ENCODE measurements at places on chromosomes 5 and 9.

DNA sequence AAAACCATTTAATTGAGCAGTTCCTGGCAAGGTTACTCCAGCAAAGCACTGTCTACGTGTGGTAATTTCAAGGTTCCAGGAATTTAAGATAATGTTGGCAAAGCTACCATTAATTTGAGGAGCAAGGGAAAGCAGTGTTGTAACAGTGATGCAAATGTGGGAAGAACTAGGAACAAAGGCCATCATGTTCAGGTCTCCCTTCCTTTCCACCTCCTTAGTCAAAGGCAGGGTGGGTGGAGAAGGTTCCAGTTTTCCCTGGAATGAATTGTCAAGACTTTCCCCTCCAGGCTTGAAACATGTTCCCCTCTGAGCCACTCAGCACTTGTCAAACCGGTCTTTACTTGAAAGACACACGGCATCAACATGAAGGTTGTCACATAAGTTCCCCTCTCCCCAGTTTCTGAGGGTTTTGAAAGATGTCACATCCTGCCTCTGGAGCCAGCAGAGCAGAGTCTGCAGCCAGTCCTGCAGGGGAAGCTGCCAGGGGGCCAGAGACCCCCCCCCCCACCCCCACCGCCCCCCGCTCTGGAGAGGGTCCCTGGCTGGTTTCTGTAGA, 226.0 kb downstream of the GAS1 start:
- DNase-seq, result no peak

DNA sequence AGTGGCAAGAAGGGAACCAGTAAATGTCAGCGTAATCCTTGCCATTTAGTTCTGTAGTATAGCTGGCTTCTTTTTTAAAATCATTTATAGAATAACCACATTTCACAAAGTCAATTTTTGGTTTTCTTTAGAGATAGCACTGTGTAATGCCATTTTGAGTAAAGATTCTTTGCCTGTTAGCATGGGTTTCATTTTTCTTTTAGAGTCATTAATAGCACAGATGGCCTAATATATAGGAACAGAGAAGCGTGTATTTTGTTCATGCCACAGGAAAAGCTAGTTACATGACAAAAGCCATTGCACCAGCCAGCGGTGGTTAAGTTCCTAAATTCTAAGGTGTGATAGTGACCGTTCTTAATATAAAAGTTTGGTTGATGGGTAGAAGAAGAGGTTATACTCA, 1363.9 kb downstream of the MAT2B start:
- no peak for DNase-seq

- DNase-seq, result no peak
Measured at GRCh38 chr9:109519366-109519765, 21.3 kb upstream of the PTPN3 start.

DNA sequence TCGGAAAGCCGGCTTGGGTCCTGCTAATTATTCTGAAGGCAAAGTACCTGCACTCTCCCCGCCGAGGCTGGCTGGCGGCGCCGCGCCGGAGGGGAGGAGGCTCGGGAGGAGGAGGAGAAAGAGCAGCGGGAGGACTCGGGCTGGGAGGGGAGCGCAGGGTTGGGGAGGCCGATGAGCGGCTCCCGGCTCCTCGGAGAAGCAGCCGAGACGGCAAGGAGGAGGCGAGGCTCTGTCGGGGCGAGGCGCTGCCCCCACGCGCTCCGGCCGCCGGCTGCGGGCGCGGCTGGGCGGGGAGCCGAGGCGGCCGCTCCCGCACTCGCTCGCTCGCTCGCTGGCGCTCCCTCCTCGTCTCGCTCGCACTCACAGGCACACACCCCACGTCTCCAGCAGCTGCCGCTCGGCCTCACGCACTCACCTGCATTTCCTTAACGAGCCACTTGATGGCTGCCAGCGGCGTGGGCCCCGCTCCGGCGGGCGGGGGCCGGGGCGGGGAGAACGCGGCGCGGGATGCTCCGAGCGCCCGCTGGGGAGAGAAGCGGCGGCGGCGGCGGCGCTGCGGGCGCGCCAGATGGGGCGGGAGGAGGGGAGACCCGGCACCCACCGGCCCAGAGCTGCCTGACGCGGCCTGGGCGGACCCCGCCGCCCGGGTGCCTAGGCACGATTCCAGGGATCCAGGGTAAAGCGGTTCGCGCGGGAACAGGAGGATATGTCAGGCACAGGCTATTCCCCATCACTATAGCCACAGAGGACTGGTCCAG, at the start of gene PTPRD:
TSS of gene PTPRD (minus strand) at position 362 of the 758 bp plus-strand sequence.
- DNase-seq, result peak; percentile 3

DNA sequence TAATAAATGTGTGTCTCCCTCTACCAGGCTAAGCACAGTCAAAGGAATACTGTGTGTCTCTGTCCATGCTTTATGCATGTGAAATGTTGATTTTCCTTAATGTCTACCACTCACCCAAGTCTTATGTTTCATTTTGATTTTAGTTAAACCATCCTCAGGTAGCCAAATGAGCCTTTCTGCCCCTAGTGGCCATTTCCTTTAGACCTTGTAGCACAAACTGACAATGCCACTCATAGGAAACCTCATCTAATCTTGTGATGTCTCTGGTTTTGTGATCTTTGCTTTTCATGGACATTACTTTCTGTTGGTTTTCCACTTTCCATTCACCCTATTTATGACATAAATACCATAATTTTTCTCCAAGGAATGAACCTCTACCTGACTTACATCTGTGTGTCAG, 820.8 kb downstream of the MAT2B start:
- DNase-seq, result no peak

DNA sequence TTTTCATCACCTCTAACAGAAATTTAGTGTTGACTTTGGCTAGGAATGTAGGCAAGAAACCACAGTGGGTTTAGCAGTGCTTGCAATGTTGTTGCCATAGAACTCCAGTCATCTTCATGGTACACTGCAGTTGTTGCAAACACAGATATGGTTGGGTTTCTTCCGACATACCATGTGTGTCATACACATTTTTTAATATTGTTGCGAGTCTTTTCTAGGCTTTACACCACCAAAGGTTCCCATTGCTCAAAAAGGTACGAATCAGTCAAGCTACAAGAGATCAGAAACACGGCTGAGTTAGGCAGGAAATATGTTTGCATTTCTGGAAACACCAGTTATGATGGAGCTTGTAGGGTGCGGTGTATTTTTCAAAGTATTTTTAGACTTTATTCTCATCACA, 172.4 kb downstream of the SYK start:
- DNase-seq, result peak; percentile 55

DNA sequence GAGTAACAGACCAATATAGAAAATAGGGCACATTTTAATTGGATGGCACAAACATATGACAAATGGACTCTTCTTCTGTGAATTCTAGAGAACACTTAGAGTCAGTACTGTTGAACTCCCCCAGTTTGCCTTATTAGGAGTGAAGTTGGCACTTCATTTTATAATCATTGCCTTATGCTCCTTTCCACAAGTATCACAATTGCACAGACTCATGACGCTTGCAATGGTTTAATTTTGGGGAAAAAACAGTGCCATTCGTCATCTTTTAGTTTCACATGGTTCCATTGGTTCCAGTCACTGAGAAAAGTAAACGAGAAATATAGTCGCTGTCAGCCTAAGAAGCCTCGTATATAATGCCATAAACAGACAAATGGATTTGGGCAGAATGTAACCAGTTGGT, 71.2 kb downstream of the LURAP1L start:
- DNase-seq, result no peak

DNA sequence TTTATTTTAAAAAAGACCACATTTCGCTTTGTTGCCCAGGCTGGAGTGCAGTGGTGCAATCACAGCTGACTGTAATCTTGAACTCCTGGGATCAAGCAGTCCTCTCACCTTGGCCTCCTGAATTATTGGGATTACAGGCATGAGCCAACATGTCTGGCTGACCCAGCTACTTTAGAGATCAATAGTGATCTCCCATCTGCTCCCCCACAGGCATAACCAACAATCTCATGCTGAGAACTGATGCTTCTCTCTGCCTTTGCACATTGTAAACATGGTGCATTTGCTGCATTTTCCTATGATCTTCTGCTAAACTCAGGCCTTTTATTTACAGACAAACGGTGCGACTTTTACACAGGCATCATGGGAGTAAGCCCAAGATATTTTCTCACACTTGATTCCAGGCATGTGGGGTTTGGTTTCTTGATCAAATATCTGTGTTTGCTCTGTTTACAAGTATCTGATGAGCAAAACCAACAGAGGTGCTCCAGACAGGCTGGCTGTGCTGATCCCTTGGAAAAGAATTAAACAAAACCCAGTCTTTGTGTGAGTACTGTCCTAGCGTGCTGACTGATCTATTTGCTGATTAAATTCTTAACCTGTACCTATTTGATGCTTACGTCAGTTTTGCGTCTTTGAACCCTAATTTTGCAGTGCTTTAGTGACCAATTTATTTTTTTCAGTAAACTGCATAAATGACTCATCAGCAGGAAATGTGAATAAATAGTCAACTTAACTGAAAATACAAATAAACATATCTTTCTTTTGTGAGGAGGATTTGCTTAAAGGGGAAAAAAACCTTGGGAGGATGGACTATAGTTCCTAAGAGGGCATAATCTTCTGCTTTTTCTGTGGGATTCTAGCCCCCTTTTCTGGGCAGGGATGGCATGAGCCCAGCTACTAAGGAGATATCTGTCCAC, 191.7 kb upstream of the NR3C1 start:
- peak; percentile 14 for DNase-seq

DNA sequence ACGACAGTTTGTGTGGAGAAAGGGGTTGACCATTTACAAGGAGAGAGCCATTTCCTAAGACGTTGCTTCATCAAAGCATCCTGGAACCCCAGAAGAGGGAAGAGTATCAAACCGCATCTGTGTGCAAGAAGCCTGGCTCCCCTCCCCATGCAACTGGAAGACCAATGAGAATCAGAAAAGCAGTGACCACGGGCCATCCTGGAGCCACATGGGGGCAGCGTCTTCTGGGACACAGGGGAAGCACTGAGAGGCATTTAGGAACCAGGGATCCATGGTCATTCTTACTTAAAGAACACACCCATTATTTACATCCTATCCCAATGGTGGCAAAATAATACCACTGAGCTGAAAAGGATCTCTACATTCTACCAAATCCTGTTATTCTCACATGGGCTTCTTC, 29.3 kb downstream of the SEMA5A start:
- DNase-seq, result no peak

- no peak for DNase-seq
Measured at GRCh38 chr9:16821344-16821743, 49.1 kb downstream of the BNC2 start.

DNA sequence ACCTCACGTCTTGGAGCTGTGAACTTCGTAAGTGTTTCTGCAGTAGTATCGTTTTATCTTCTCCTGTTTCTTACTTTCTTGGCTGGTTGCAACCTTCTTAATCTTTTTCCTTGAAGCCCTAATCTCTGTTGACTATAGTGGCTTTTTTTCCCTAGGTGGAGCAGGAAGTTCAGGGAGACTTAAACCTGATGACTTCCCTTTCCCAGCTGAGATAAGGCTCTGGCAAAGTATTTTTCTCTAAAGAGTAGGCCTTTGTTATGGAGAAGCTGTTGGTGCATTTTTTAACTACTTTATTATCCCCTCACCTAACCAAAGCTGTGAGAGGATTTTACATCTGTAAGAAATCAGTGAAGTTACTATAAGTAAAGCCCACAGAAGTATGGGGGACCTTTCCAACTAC, 723.1 kb upstream of the RIOK2 start:
- no peak for DNase-seq

- no peak for DNase-seq
Measured at GRCh38 chr9:33714989-33715388, 80.4 kb upstream of the PRSS3 start.

DNA sequence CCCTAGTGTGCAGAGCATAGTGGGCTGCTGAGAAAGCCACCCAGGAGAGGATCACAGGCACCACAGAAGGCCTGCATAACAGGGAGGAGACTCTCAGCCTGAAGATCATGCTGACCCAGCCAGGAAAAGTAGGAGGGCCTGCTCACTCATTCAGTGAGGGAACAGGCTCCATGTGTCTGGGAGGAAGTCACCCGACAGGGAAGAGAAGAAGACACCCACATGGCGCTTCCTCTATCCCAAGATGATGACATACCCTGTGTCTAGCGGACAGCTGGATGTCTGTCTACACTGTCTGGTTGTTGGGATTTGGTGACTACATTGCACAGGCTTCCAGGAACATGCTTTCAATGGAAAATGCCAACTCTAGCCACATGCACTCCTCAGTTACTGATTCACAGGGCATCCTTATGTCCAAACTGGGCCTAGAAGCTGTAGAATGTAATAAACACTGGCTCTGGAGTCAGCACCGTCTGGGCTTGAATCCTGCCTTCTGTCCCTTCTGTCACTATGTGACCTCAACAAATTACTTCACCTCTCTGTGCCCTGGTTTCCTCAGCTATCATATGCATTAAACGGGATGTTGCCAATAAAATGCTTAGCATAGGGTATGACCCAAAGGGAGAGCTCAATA, 47.6 kb downstream of the KLHL3 start:
- DNase-seq, result no peak

GRCh38 chr5:56696900-56697299, 118.4 kb upstream of the MAP3K1 start:
- no peak for DNase-seq

DNA sequence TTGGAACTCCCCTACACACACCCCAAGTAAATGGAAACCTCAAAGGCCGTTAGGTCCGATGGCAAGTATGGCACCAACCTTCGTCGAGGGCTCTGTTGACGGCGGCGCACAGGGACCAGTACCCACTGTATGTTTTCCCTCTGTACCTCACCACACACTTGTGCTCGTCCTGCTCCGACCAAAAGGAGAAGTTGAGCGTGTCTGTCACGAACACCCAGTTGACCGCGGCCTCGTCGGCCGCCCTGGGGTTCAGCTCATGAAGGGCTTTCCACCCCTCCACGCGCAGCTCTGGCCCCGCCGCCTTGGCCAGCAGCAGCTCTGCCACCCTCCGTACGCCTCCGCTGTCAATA, 24.0 kb downstream of the HNRNPK start:
- DNase-seq, result no peak

DNA sequence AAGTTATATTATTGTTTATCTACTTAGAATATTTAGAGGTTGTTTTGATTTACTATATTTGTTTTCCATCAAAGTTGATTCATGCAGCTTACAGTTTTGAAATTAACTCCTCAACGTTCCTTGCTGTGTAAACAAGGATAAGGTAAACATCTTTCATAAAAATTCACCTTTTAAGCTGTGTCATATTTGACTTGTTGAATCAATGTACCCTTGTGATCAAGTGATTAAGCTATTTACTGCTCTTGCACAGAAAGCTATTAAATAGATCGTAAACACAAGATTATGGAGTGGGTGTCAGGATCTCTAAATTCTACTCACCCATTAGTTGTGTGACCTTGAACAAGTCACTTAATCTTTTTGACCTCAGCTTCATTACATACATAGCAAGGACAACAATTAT, 2054.0 kb upstream of the NUDT12 start:
- no peak for DNase-seq

GRCh38 chr9:133844398-133844784, 106.2 kb upstream of the SARDH start:
- no peak for DNase-seq

DNA sequence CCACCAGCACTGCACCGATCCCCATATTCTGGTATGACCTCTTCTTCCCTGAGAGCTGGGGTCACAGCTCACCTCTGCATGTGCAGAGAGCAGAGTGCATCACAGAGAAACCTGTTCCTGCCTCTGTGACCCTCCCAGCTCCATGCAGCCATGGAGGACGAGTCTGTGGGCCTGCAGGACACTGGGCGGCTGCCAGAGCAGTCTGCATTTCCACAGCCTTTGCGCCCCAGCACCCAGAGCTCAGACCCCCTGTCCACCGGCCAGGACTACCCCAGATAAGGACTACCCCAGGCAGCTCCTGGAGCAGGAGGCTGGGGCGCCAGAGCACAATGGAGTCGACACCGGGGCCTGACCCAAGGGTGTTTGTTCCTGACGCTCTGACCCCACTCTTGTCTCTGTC, 308.1 kb upstream of the IRX1 start:
- no peak for DNase-seq

All from fibroblast of lung (primary cell).